Gastrocnemius medialis (tissue), 4 donors: ENCODE measurements at places on chromosomes 7 and 10. TPM values are rescaled to one million over a fixed set of nuclear protein-coding genes. Genes with fewer than 3 reads are reported as not detected.

Gene GNAT3
- total RNA-seq = not detected

Gene HECTD2
- total RNA-seq = 1.9 TPM

Gene ZNF488
- total RNA-seq = not detected

Gene KIF20B
- total RNA-seq = 1.0 TPM

Gene TFEC
- total RNA-seq = 0.87 TPM

Gene LIPK
- not detected for total RNA-seq

Gene CYTH3
- total RNA-seq = 20.2 TPM

Gene TMEM130
- not detected for total RNA-seq

Gene OR6V1
- total RNA-seq = not detected

Gene GRID1
- total RNA-seq = 1.2 TPM

Gene CTAGE4
- not detected for total RNA-seq

GRCh38 chr10:130935128-130935439 is 376.4 kb downstream of the TCERG1L start:
- DNase-seq = no peak

- DNase-seq = no peak
Observed at GRCh38 chr7:132782777-132783640, 206.7 kb upstream of the PLXNA4 start.

DNA sequence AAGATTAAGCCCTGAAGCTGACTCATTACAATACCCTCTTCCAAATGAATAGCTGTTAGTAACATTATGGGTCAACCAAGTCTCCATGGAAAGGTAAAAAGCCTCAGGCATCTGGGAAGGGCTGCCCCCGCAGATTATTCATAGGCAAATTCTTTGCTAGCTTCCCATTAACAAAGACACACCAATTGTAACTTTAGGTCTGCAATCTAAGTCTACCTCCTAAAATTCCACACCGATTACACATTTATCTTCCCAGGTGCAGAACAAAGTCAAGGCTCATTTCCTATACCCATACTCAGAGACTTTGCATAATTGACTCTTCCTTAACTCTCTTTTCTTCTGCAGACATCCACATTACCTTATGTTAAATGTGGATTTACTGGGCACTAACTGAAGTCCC is 826.3 kb upstream of the MBL2 start:
- DNase-seq = no peak

GRCh38 chr10:89516149-89516832 is 19.1 kb downstream of the SLC16A12 start:
- DNase-seq = no peak

- DNase-seq = no peak
Observed at GRCh38 chr7:32378988-32379387, 111.2 kb downstream of the LSM5 start.

DNA sequence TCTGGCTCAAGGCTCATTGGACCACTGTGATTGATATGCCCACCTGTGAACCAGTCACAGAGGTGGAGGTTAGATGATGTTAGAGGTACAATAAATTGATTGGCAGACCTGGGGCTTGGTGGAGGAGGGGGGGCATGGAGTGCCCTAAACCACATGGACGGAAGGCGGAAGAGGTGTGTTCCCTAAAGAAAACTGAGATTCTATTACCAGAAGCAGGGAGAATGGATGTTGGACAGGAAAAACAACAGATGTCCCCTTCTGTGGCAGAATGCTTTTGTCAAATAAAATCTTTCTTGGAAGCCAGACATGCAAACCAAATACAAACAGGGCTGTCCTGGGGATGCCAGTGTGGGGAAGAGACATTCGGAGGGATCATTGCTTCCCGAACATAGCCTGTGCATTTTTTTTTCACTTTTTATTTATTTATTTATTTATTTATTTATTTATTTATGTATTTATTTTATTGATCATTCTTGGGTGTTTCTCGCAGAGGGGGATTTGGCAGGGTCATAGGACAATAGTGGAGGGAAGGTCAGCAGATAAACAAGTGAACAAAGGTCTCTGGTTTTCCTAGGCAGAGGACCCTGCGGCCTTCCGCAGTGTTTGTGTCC is 433.9 kb downstream of the RPS24 start:
- DNase-seq = no peak

DNA sequence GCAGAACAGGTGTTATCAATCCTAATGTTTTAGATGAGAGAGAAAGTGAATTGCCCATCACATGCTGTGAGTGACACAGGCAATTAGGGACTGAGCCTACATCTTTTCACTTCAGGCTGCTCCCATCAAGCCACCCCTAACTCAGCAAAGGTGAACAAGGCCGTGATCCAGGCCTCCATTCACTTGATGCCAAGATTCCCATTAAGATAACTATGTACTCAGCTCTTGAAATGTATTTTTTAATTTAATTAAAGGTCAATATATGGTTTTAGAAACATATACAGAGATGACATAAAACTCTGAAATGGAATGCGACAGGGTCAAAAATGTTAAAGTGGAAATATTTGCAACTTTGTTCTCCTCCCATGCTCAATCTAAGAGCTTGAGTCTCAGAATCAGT is 27.9 kb upstream of the UBE2H start:
- DNase-seq = no peak

GRCh38 chr7:131021460-131021859 is 287.5 kb upstream of the KLF14 start:
- DNase-seq = no peak
